AG20443 (cell line): ENCODE measurements at places on chromosomes 5 and 9.
A peak's percentile ranks its signal among the peaks of the same experiment; 100 is the strongest.

GRCh38 chr5:142427015-142427364, 102.2 kb upstream of the SPRY4 start:
- DNase-seq = no peak

DNA sequence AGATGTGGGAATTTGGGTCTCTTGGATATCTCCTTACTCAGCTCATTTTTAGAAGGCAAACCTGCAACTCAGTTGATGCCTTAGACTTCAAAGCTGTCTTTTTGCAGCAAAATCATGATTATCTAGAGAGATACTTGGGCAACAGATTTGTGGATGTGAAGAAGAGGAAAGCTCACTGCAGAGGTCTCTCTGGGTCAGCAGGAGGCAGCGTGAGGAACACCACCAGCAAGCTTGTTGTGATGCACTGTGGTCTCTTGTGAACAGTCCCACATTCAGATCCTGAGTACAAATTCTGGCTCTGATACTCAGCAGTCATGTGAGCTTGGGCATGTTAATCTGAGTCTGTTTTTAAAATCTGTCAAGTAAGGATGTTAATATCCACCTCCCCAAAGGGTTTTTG, 26.3 kb upstream of the DMRT3 start:
- DNase-seq = no peak

GRCh38 chr5:44574678-44575077, 185.5 kb upstream of the FGF10 start:
- no peak for DNase-seq

- no peak for DNase-seq
These were observed 3.1 kb upstream of the DMRT3 start for GRCh38 chr9:973295-973834.

DNA sequence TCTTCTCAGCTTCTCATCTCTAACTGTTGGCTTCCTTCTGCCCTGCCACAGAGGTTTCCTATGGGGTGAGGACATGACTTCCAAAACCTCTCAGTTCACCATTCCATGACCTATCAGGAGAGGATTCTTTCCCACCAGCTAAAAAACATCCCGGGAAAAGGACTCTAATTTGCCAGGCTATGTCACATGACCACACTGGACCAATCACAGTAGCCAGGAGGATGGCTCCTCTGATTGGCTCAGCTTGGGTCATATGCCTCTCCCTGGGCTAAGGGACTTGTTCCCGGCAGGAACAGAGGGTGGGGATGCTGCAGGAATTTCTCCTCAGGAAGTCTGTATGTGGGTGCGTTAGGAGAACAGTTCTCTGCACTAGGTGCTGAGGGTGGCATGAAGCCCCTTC, 40.3 kb upstream of the XPA start:
- peak; percentile 43 for DNase-seq
